GM23338 (cell line): ENCODE measurements at places on chromosomes 4 and X. TPM values are rescaled to one million over a fixed set of nuclear protein-coding genes. Genes with fewer than 3 reads are reported as not detected.

The CLDN22 gene
- not detected in 2 replicates for polyA plus RNA-seq

The CDX4 gene
- 2.5 and 2.7 TPM in 2 replicates for polyA plus RNA-seq

The CT55 gene
- polyA plus RNA-seq = not detected in 2 replicates

The MAGEB10 gene
- not detected in 2 replicates for polyA plus RNA-seq

GRCh38 chr4:128571747-128572146 is 237.8 kb upstream of the JADE1 start:
- no peaks in the 10 kb centered on the region for H3K27me3 ChIP-seq
- H3K36me3 ChIP-seq = no peaks in the 10 kb centered on the region
- no peak overlapping the region for H3K27ac ChIP-seq
- H3K4me3 ChIP-seq = no peak overlapping the region
- DNase-seq = no peak

DNA sequence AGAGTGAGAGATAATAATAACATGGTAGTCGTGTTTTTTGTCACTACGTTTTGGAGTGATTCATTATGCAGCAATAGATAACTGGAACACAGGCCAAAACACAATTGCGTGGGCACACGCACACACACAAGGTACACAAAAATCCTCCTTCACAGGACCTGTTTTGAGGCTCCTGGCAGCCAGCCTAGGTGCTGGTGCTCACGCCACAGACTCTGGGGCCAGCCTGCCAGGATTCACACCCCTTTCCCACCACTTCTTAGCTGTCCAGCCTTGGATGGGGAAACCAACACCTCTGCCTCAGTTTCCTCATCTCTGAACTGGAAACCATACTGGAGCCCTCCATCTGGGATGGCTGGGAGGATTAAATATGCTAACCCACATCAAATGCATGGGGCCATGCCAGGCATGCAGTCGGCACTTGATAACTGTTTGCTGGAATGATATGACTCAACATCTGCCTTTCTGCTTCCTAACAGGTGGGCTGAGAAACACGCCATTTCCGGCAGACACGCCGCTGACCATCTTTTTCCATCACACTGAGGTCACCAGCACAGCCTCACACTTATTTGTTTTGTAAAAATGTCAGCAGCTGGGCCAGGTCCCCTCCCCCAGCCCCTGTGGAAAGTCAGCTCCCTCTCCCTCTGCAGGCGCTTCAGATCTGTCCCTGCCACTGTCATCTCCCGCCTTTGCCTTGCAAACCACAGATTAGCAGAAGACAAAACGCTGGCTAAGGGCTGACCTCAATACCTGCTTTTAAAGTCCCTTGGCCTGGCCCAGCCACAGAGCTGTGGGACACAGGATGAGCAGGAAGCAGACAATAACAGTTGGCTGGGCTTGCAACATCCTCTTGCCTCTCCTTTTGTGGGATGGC is 237.5 kb downstream of the BCOR start:
- no peaks in the 10 kb centered on the region for H3K27me3 ChIP-seq
- H3K27ac ChIP-seq = no peak overlapping the region
- H3K4me1 ChIP-seq = no peaks in the 10 kb centered on the region; the same call in 1 of the 2 replicates
- peak; percentile 33 for DNase-seq
- no peak overlapping the region for H3K4me3 ChIP-seq

- DNase-seq = no peak
- H3K4me1 ChIP-seq = peaks cover 13% of the 10 kb centered on the region; the same call in 1 of the 2 replicates
- H3K27ac ChIP-seq = no peak overlapping the region
- no peaks in the 10 kb centered on the region for H3K27me3 ChIP-seq
- no peaks in the 10 kb centered on the region for H3K36me3 ChIP-seq
- H3K4me3 ChIP-seq = no peak overlapping the region
These were observed 171.1 kb upstream of the ANKRD50 start for GRCh38 chr4:124883632-124884031.

DNA sequence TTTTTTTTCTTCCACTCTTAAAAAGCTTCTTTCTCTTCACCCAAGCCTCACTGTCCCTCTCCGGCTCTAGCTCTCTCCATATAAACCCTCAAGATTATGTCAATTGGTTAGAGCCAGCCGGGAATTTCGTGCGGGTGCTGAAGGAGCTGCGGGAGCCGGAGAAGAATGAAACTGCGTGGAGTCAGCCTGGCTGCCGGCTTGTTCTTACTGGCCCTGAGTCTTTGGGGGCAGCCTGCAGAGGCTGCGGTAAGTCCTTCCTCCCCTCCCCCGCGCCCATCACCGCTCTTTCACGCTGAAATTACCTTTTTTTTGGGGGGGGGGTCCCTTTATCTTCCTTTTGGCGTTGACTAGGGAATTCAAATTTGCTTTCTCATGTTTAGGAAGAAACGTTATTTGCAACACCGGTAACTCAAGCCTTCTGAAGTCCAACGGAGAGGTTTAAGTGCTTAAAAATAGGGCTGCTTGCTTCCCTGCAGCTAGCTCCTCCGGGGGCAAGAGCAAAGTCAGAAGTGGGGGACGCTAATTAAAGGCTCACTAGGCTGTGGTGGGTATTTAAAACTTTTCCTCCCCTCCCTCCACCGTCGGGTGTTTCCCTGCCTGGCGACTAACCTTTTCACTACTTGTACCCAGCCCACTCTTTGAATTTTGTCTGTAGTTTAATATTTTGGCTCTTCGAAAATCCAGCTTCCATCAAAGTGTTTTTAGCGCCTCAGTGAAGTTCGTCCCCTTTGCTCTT is 491 bp downstream of the COL4A5 start:
- peak overlapping the region; percentile 40; the same call in 1 of the 2 replicates for H3K27ac ChIP-seq
- H3K4me3 ChIP-seq = peak overlapping the region; percentile 78
- no peaks in the 10 kb centered on the region for H3K36me3 ChIP-seq
- H3K27me3 ChIP-seq = peaks cover 13% of the 10 kb centered on the region
- DNase-seq = peak; percentile 34
- H3K4me1 ChIP-seq = peaks cover 9% of the 10 kb centered on the region

- H3K4me3 ChIP-seq = no peak overlapping the region
- DNase-seq = no peak
- H3K27me3 ChIP-seq = no peaks in the 10 kb centered on the region
These were observed 210.8 kb downstream of the SLC4A4 start for GRCh38 chr4:71549516-71550160.

DNA sequence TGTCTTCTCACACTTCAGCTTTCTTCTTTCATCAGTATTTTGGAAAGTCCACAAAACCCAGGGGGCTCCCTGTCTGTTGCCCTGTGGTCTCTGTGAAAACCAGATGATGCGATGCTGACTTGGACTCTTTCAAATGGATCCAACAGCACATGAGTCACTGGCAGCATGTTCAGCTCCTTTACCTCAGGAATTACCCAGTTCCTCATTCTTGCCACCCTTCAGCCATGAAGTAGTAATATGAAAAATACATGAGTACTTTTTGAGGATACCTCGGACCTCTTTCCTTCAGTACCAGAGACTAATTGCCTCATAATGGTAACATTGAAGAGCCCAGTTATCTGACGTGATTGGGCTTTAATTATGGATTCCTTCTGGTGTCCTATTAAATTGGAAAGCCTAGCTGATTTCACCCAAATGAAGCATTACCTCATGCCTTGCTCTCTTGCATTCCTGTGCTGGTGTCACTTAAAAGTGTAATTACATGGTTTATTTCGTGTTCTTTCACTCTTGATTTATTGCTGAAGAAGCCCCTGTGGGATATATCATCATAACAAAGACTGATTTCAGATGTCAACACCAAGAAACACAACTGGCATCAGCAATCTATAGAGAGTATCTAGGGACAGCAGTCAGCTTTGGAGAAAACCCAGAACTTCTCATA is 63.4 kb downstream of the NFKB1 start:
- DNase-seq = no peak
- no peaks in the 10 kb centered on the region for H3K36me3 ChIP-seq
- H3K4me3 ChIP-seq = no peak overlapping the region
- H3K4me1 ChIP-seq = no peaks in the 10 kb centered on the region; the same call in 1 of the 2 replicates
- no peaks in the 10 kb centered on the region for H3K27me3 ChIP-seq
- H3K27ac ChIP-seq = no peak overlapping the region

DNA sequence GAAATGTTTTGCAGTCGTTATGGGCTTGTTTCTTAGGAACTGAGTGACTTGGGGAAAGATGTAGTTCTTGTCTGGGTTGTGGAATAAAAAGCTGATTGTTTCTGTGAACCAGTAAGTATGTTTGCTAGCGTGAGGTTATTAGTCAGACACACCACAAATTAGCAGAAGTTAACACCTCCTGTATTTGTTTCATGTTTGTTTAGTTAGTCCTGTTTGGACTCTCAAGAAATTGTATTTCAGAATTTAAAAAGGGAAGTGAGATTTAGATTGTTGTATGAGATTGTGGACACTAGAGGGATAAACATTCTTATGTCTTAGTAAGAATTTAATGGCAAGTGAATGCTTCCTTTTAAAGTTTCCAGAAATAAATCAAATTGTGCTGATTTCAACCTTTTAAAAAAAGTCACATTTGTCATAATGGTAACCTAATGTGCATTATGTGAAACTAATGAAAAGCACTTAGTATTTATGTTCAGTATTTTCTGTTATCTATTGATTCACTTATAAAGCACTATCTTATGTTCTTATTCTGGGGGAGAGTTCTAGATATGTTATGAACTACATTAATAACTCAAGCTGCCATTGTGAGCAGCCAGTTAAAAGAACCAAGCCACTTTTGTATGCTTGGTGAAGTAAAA is 25.6 kb downstream of the ATP10D start:
- no peaks in the 10 kb centered on the region for H3K27me3 ChIP-seq
- no peaks in the 10 kb centered on the region for H3K36me3 ChIP-seq
- H3K4me1 ChIP-seq = peaks cover 10% of the 10 kb centered on the region
- no peak overlapping the region for H3K4me3 ChIP-seq
- H3K27ac ChIP-seq = no peak overlapping the region
- DNase-seq = no peak

GRCh38 chr4:87465739-87466366 is 43.5 kb downstream of the NUDT9 start:
- H3K4me3 ChIP-seq = no peak overlapping the region; the same call in 1 of the 2 replicates
- DNase-seq = peak; percentile 72
- H3K27me3 ChIP-seq = no peaks in the 10 kb centered on the region
- H3K36me3 ChIP-seq = no peaks in the 10 kb centered on the region
